A549 treated with DMSO at 1 μM for 4 hours (cell line): ENCODE measurements at places on chromosomes 16 and 17. TPM values are rescaled to one million over a fixed set of nuclear protein-coding genes. Genes with fewer than 3 reads are reported as not detected.

VAT1L gene
- total RNA-seq, result not detected in 5 replicates

KCNAB3 gene
- total RNA-seq, result 1.8 to 3.3 TPM (median 2.4 TPM) in 5 replicates

YBX2 gene
- 0.40 to 0.60 TPM (median 0.53 TPM) in 5 replicates for total RNA-seq

CACNG5 gene
- 0.06 to 0.21 TPM in 2 of 5 replicates, not detected in the others for total RNA-seq

WIPF2 gene
- 17.4 to 24.2 TPM (median 21.6 TPM) in 5 replicates for total RNA-seq

SOCS1 gene
- total RNA-seq, result 0.92 to 1.9 TPM (median 1.4 TPM) in 5 replicates

CD300LD gene
- total RNA-seq, result not detected in 5 replicates

MYCBPAP gene
- total RNA-seq, result 0.07 to 1.0 TPM (median 0.45 TPM) in 5 replicates

NOS2 gene
- 0.14 to 0.17 TPM (median 0.15 TPM) in 5 replicates for total RNA-seq

FN3KRP gene
- 59.8 to 68.5 TPM (median 60.2 TPM) in 5 replicates for total RNA-seq

ABCC3 gene
- total RNA-seq, result 122 to 146 TPM (median 140 TPM) in 5 replicates

FOXL1 gene
- total RNA-seq, result 0.67 to 1.3 TPM (median 0.86 TPM) in 5 replicates

MYH8 gene
- total RNA-seq, result not detected in 5 replicates

TMEM88 gene
- total RNA-seq, result 0.57 to 1.7 TPM (median 0.96 TPM) in 5 replicates

TNP2 gene
- not detected in 5 replicates for total RNA-seq

TPSG1 gene
- total RNA-seq, result 0.10 to 0.22 TPM (median 0.12 TPM) in 3 of 5 replicates, not detected in the others

PIMREG gene
- 44.2 to 51.9 TPM (median 45.7 TPM) in 5 replicates for total RNA-seq

SLC6A2 gene
- 0.04 TPM in 1 of 5 replicates, not detected in the others for total RNA-seq

CMTM2 gene
- total RNA-seq, result not detected in 5 replicates

PPP4C gene
- total RNA-seq, result 123 to 149 TPM (median 135 TPM) in 5 replicates

TPPP3 gene
- total RNA-seq, result 10.2 to 14.4 TPM (median 12.0 TPM) in 5 replicates

CCL17 gene
- total RNA-seq, result not detected in 5 replicates

ARSG gene
- 1.1 to 2.7 TPM (median 1.7 TPM) in 5 replicates for total RNA-seq

CRYM gene
- 1.3 to 2.3 TPM (median 1.7 TPM) in 5 replicates for total RNA-seq

MPV17L gene
- total RNA-seq, result 4.1 to 5.7 TPM (median 4.5 TPM) in 5 replicates

TMC8 gene
- total RNA-seq, result 0.28 to 0.68 TPM (median 0.48 TPM) in 5 replicates

EFCAB5 gene
- 0.24 to 0.70 TPM (median 0.41 TPM) in 4 of 5 replicates, not detected in the other for total RNA-seq

CIITA gene
- total RNA-seq, result 0.05 to 0.14 TPM (median 0.11 TPM) in 4 of 5 replicates, not detected in the other

KRT31 gene
- total RNA-seq, result not detected in 5 replicates

ABCC6 gene
- 0.96 to 1.3 TPM (median 1.1 TPM) in 5 replicates for total RNA-seq

CCDC200 gene
- not detected in 5 replicates for total RNA-seq

NUPR1 gene
- 12.6 to 15.5 TPM (median 14.8 TPM) in 5 replicates for total RNA-seq

CHST6 gene
- total RNA-seq, result 0.07 to 0.16 TPM (median 0.12 TPM) in 5 replicates

PYY gene
- total RNA-seq, result 0.17 TPM in 1 of 5 replicates, not detected in the others
